ENCODE measurements at places on chromosomes 3 and 15.
A peak's percentile ranks its signal among the peaks of the same experiment; 100 is the strongest.

DNA sequence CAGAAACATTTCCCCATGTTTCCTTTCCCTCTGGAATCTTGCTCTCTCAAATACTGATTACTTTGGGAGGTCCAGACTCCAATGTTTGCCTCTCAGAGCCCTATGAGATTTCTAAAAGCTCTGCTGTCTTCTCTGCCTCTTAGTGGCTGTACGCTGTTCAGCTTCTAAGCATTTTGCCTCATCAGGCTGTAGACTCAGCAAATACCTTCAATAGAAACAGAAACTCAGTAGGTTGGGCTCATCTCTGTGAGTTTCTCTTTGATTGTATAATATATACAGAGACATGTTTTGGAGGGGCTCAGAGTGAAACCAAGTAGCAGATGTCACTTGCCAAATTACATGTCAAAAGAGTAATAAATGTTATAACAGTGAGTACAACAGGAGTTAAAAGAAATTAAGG is 380.8 kb upstream of the MEIS2 start:
- DNase-seq = no peak

DNA sequence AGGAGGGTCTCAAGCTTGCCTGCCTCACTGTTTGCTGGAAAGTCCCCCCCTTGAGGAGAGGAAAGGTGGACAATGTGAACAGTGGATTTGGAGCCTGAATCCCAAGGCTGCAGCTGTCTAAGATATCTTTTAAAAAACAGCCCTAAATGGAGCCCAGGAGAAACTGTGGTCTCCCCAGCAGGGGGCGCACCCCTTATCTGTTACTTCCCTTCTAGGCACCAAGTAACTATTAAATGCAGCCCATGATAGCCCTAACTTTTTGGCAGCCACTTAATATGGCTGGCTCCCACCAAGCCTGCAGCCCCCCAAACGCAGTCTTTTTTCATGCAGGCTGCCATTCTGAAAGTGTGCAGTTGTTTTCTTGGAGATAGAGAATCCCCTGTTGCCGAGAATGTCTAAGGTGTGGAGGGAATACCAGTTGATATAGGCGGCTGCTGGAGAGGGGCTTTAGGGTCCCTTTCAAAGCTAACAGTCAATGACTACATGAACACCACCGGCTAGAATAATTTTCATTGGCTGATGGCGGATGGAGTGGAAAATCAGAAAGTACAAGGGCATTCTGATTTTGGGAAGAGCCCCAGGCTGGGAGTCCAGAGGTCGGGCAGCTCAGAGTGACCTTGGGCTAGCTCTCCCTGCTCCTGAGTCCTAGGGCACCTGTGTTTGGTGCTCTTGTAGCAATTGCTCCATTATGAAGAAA is 1.3 kb downstream of the RHCG start:
- no peak for DNase-seq

DNA sequence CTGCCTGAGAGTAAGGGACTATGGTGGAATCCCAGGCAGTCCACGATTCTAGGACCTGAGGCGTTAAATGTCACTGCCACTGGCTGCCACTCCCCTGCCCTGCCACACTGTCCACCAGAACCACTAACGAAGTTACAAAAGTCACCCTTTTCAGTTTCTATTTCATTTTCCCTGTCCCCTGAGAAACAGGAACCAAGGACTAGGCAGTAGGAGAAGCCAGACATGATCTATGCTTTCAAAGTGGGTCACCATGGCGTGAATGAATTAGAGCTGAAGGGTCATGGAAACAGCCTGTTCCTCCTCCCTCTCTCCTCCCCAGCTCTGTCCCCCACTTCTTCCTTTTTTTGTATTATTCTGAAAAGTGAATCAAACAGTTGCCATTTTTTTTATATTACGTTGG is 9.1 kb upstream of the ADPRH start:
- no peak for DNase-seq

DNA sequence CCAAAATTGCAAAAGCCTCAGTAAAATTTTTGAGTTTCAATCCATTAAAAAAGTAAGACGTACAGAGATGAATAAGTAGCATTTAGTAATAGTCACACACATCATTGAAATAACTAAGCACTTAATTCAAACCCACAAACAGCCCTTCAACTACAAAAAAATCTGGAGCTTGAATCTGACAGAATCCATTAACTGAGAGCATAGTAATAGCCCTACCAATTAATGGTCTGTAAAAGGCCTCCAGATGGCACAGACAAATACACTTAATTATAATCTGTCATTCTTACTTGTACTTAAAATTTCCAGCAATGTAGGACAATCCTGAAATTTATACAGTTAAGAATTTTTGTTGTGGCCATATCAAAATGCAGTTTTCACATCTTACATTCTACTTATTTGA is 246.9 kb downstream of the VGLL3 start:
- no peak for DNase-seq

DNA sequence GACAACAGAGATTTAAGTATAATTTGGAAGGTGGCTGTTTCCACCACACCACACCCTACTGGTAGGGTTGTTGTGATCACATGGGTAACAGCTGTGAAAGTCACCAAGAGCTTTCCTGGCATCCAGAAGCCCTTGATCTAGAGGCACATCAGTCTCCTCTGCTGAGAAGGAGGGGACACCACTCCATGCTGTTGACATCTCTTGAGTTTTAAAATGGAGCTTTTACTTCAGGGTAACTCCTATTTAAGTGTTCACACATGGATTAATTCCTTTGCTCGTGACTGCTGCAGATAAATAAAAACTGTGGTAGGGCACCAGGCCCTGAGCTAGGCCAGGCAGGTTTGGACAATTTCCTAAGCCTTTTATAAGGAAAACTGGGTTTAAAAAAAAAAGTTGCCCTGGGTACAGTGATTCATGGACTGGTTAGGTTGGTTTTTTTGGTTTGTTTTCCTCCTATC is 7.5 kb downstream of the EXOSC7 start:
- no peak for DNase-seq

GRCh38 chr15:38996111-38996631 is 431.6 kb upstream of the RASGRP1 start:
- peak; percentile 91 for DNase-seq

- DNase-seq = no peak
Measured at GRCh38 chr3:177141899-177142646, 55.2 kb downstream of the TBL1XR1 start.

DNA sequence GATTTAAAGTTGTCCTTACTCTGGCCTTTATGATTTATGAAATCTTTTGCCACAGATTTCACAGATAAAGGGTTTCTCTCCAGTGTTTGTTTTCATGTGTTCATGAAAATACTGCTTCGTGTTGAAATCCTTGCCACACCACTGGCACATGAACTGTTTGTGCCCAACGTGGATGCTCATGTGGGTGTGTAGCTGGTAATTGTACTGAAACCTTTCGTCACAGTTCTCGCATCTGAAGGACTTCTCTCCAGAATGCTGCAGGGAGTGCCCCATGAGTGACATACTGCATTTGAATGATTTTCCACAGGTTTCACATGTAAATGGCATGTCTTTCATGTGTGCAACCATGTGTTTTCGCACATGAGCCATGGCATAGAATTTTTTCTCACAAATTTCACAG is 111.9 kb downstream of the DOCK3 start:
- no peak for DNase-seq

- DNase-seq = peak; percentile 58
Measured at GRCh38 chr15:70875001-70875782, 17.0 kb downstream of the THAP10 start.

- DNase-seq = no peak
Measured at GRCh38 chr15:46328821-46329220, 694.0 kb downstream of the SQOR start.

DNA sequence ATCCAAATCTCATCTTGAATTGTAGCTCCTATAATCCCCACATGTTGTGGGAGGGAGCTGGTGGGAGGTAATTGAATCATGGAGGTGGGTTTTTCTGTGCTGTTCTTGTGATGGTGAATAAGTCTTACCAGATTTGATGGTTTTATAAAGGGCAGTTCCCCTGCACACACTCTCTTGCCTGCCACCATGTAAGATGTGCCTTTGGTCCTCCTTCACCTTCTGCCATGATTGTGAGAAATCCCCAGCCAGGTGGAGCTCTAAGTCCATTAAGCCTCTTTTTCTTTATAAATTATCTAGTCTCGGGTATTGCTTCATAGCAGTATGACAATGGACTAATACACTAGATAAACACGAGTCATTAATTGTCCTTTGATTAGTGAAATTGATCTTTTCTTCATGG is 214.5 kb upstream of the CFAP20DC start:
- no peak for DNase-seq

- no peak for DNase-seq
Measured at GRCh38 chr3:14435175-14436014, 33.0 kb downstream of the SLC6A6 start.

GRCh38 chr3:171622126-171622525 is 161.9 kb upstream of the TNIK start:
- DNase-seq = no peak

GRCh38 chr3:173733029-173733652 is 335.6 kb downstream of the NLGN1 start:
- peak; percentile 63 for DNase-seq

- DNase-seq = no peak
Measured at GRCh38 chr3:46734773-46735172, 17.1 kb upstream of the PRSS50 start.

- no peak for DNase-seq
Measured at GRCh38 chr15:75695220-75695619, 17.4 kb downstream of the CSPG4 start.

DNA sequence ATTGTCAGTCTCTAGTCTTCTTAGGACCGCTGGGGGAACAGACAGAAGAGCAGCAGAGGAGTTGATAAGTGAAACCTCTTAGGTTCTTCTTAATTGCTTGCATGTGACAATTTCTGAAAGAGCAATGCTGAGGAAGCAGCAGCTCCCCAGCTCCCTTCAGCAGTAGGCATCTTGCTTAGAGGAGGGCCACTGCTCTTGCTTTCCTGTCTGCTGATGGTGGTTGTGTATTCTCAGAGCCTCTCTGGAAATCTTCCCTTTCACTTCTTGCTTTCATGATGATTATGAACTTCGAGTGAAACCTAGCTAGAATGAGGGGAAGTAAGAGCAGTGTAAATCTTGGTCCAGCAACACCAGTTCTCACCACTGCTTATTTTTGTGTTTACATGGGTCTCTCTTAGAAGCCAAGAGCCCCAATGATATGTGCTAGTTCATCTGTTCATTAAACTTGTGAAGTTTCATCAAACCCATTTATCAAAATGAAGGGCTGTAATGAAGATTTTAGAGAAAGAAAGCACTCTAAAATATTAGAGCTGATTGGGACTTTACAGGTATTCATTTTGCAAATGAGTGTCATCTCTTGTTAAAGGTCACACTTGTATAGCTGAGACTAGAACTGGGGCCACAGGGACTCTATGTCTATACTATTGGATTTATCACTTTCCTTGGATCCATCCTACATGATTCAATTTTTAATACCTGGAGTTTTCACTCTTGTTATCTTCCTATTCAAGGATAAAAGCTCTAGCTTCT is 246.7 kb downstream of the LPP start:
- DNase-seq = no peak

DNA sequence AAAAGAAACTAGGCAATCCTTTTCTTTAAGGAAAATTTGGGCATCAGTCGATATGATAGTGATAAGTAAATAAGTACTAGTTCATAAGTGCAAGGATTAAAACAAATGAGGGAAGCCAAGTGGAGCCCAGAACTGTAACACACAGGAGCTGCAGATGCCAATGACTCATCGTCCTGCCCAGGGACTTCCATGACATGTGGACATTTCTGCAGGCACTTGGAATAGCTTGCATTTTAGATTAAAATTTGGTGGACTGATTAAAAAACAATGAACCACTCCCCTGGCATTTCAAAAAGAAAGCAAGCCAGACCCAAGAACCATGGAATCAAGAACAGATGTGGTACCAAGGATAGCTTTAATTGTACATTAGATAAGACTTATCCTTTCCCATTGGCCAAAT is 2.9 kb downstream of the SAMD7 start:
- peak; percentile 22 for DNase-seq

GRCh38 chr15:81612631-81613030 is 238.6 kb upstream of the TMC3 start:
- no peak for DNase-seq

- no peak for DNase-seq
Measured at GRCh38 chr3:65472501-65472900, 566.2 kb downstream of the MAGI1 start.

- no peak for DNase-seq
Measured at GRCh38 chr3:114093016-114093380, 36.5 kb downstream of the QTRT2 start.

GRCh38 chr3:138336454-138336999 is 6.9 kb upstream of the NME9 start:
- DNase-seq = no peak

DNA sequence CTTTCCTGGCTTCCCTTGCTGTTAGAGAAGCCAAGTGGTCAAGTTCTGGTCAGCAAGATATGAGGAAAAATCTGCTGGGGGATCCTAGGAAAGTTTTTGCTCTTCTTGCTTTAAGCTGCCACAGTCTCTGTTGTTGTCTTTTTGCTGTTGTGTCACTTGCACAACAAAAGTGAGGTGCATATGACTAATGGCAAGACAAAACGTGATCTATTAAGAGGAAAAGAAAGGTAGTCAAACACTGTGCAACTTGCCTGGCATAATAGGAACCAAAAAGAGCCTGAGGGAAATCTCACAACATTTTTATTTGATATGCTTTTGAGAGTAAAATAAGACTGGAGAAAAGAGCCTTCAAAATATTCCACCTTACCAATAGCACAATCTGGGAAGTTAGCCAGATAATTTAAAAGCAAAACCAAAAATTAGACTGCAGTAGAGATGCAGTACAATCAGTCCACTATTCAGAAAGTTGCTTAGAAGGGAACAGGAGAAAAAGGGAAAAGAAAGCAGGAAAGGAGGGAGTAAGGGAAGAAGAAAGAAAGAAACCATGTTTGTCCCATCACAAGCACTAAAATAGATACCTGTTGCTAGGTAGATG is 110.0 kb upstream of the SLC4A7 start:
- DNase-seq = peak; percentile 47

DNA sequence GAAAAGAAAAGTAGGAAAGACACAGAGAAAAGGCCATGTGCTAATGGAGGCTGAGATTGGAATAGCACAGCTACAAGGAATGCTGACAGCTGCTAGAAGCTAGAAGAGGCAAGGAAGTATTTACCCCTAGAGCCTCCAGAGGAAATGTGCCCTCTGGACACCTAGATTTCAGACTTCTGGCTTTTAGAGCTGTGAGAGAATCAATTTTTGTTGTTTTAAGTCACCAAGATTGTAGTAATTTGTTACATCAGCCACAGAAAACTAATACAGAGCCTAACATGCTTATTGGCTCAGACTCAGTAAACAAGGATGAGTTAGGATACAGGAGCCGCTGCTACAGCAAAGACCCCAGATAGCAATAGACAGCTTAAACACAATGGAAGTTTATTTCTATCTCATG is 33.1 kb upstream of the GLCE start:
- DNase-seq = no peak

GRCh38 chr3:54528668-54529067 is 399.2 kb downstream of the LRTM1 start:
- no peak for DNase-seq

DNA sequence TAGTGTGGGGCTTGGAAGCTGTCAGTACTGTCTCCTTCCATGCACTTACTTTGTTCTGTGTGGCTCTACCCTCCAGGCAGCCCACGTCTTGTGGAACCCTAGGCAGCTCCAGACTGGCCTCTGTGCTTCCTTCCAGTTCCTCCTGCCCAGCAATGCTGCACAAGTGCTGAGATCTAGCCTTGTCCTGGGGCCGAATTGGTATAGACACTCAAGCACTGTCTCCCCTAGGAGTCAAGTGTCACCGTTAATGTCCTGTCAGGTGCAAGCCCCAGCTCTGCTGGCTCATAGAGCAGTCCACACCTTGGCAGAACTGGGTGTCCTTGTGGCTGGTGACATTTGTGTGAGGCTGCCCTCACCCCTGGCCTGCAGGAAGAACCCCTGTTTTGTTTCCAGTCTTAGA is 130.1 kb downstream of the EEFSEC start:
- DNase-seq = no peak
